ENCODE measurements at places on chromosomes 13 and 19.

DNA sequence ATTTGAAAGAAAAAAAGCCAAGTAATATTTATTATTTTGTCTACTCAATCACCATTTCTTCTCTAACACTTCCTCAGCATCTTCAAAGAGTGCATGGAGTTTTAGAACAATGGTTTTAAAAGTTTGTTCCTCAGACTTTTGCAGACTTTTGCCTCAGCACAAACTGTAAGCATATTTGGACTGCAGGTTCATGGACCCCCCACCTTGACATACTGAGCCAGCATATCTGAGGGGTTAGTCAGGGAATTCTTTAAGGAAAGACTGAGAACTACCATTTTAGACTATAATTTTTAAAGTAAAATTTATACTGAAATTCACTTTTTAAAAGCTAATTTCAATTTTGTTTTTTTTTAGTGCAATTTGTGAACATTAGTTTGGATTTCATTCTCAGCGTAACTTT is 1676.8 kb upstream of the PCDH20 start:
- DNase-seq, result no peak

- no peak for DNase-seq
Observed at GRCh38 chr19:29271341-29271740, 58.4 kb upstream of the UQCRFS1 start.

DNA sequence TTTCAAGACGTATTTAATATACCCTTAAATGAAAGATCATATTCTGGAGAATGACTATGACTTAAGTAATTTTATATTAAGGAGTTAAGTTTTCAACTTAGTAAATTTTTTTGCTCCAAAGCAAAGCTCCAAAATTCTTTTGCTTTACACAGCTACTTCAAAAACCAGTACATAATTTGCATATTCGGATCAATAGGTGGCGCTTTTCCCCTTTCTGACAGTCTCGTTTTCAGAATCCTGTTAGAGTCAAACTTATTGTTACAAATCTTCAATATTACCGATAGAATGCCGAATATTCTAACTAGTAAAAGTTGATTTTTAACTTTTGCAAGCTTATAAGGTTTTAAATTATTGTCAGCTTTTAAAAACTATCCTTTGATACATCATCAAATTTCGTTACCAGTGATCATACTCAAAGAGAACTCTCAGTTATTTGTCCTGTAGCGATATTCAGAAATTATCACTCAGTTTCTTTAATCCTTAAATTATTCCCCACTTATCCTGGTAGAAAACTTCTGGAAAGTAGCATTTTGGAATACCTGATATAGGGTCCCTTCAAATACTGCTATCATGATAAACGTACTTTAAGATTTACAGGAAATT is 852.7 kb upstream of the KLHL1 start:
- peak; percentile 35 for DNase-seq

DNA sequence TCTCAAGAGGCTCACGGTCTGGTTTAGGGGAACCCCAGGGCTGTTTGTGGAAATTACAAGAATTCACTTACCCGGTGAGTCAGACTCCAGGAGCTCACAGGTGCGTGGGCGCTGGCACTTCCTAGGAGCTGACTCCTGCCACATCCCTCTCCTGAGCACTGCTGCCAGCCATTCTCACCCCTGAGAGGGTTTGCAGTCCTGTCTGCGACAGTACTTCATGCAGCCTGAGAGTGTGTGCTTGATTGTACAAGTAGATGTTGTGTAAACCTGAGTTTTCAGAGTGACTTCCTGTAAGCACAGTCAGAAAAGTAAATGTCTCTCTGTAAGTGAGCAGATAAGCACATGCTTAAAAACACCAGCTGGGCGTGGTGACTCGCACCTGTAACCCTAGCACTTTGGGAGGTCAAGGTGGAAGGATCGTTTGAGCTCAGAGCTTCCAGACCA is 8.1 kb downstream of the MRPL4 start:
- no peak for DNase-seq

DNA sequence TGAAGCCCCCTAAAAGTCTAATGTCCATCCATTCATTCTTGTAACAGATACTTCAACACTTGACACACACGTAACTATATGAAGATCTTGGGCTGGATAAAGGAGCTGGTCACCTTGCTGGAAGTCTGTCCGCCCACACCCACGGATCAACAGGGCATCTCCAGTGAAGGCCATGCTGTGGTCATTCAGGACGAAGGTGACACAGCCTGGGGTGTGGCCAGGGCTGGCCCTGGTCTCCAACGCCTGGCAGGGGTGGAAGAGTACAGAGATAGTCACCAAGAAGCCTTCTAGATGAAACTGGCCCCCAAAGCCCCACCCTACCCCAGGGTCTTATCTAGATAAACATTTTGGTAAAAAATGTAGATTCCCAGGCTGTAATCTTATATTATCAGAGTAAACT is 6.8 kb upstream of the PHLDB3 start:
- DNase-seq, result no peak

Measured in RPMI8226 (cell line).